ENCODE measurements at places on chromosomes 3 and 15.

DNA sequence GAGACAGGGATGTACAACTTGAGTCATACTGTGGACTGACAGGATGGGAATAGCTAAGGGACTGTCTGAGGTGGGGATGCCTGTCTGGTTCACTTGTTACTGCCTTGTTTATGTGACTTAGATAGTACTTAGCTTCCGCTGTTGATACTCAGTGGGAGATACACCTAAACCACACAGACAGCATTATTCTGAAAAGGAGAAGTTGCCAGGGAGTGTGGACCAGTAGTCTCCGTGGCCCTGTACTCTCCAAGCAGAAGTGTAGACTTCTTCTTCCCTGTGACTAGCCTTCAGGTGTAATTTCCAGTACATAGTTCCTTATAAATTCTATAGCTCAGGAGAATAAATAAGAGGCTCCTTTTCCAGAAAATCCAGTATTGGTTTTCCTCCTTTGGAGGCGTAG lies 5.1 kb downstream of the HIGD2B start:
- DNase-seq = no peak

DNA sequence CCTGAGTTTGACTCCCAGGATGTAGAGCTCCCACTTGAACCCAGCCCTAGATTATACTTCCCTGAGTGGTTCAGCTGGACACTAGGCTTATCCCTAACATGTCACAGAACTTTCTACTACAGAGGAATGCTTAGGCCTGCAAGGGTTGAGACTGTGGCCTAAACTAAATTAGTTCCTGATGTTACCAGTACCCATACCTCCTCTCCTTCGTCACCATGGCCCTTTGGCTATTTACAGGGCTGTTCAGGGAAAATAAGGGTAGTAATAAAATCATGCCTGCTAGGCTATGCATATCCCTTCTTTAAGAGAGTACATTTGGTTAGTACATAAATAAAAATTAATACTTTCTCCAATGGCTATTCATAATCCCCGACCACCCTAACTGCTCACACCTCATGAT lies 356.4 kb upstream of the RASGRP1 start:
- no peak for DNase-seq

GRCh38 chr3:174365796-174366195 lies 493.3 kb upstream of the NAALADL2 start:
- DNase-seq = no peak

DNA sequence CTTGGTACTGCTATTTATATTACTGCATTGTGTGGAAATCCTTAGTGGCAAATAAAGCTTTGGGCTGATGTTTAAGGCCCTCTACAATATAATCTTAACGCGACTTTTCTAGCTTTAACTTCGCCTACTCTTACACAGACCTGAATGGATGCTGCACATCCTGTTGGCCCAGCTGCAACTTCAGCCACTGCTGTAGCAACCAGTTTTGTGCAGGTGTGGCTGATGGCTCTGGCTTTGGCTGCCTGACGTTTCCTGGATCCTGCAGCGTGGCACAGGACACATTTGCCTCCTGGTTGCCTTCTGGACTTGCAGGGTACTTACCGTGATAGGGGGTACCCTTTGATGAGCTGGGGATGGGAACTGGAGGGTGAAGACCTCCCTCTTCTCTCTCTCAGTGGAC lies 20.2 kb upstream of the ERICH6 start:
- DNase-seq = no peak

- DNase-seq = peak; percentile 44
Measured at GRCh38 chr3:196073255-196073753, 8.6 kb downstream of the TFRC start.

DNA sequence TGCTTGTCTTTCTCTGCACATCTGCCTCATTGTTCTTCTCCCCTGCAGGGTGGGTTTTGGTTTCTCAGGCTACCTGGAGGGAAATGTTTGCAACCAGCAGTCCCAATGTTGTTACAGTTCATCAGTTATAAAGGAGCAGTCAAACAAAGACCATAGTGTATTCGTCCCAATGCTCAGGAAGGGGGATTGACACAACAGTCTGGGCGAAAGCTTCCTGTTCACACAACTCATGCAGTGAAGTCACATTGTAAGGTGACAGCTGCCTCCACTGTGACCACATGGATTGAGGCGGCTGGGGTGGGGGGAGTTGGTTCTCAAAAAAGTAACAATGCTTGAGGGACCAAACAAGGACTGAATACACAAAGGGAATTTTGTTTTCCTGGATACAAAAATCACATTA lies 28.8 kb upstream of the TF start:
- DNase-seq = no peak

DNA sequence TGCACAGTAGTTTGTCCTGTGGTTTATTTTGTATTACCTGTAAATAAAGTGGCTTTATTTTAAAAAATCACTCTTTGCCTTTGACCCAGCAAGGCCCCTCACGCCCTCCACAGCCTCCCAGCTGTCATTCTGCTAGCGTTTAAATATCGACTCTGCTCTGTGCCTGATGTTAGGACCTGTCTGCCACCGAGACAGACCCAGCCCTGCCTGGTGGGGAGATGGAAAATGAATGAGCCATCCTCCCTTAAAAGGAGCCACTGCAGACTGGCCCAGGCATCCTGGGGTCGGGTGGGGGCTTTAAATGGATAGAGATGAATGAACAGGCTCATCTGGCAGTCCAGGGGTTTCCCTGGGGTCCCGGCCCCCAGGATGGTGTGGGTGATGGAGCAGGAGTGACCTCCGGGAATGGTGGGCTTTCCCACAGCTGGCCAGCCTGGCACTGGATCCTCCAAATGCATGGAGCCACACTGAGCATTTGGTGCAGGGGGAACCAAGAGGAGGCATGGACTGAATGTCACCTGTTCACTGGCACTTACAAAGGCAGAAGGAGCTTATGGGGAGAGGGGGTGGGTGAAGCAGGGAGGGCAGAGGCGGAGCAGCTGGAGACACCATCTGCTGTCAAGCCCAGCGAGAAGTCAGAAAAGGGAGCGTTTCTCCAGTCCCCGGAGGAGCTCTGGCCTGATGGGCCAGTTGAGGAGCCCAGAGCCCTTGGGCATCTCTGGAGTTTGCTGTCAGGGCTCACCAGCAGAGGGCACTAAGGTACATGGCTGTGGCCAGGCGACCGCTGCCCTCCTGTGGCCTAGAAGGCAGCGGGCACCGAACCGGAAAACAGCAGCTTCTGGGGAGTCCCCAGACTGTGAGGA lies 11.9 kb downstream of the GRM2 start:
- DNase-seq = peak; percentile 67

- no peak for DNase-seq
Measured at GRCh38 chr3:71433631-71434030, 149.9 kb downstream of the FOXP1 start.

GRCh38 chr15:35603856-35604255 lies 57.9 kb upstream of the DPH6 start:
- no peak for DNase-seq

GRCh38 chr3:64848822-64849221 lies 161.0 kb upstream of the ADAMTS9 start:
- no peak for DNase-seq

DNA sequence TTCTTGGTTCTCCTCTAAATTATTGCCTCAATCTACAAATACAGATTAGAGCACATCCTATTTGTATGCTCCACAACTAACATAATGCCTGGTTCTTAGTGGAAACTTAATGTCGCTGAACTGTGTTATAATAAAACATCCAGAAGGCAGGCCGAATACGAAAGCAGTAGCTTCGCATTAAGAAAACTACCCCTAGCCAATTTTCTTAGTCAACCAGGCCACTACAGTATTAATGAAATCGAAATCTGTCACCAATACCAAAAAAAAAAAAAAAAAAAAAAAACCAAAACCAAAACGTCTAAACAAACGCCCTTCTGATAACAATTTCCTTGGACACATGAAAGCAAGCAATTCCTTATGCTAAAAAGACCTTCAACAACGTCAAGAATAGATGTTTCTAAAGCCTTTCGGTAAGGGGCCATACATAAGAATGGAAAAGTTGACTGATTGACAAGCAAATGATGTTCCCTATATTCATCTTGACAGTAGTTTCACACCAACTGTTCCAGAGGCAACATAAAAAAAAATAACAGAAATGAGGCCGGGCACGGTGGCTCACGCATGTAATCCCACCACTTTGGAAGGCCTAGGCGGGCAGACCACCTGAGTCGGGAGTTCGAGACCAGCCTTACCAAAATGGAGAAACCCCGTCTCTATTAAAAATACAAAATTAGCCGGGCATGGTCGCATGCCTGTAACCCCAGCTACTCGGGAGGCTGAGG lies 1.3 kb downstream of the DENND6A start:
- no peak for DNase-seq

DNA sequence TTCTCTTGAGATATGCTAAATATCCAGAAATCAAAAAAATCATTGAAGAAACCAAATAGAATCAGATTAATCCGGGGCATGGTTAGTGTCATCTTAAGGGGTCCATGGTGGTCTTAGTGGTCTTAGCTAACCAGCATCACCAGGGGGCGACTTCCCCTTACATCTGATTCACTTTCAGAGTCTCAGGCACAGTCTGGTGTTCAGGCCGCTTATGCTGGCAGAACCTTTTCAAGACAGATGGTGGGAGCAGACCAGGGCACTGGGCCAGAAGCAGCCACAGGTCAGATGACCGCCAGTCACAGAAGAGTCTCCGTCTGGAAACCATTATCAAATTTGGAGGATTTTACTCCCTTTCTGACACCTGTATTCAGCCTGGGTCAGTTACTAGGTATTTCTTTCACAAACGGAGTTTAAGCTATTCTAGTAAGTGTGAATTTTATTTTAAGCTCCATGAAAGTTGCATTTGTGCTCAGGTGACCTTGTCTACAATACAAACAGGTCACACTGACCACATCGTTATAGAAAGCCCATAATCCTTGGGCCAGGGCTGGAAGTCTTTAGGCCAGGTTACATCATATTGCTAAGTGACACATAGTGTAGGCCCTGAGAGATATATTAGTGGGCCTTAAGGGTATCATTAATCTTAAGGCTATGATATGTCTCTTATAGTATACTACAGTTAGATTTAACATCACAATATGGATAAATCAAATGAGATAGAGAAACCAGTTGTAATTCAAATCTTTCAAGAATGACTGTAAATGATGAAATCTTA lies 365.5 kb downstream of the GBE1 start:
- no peak for DNase-seq

GRCh38 chr3:179750720-179751328 lies 98.0 kb downstream of the USP13 start:
- DNase-seq = no peak

DNA sequence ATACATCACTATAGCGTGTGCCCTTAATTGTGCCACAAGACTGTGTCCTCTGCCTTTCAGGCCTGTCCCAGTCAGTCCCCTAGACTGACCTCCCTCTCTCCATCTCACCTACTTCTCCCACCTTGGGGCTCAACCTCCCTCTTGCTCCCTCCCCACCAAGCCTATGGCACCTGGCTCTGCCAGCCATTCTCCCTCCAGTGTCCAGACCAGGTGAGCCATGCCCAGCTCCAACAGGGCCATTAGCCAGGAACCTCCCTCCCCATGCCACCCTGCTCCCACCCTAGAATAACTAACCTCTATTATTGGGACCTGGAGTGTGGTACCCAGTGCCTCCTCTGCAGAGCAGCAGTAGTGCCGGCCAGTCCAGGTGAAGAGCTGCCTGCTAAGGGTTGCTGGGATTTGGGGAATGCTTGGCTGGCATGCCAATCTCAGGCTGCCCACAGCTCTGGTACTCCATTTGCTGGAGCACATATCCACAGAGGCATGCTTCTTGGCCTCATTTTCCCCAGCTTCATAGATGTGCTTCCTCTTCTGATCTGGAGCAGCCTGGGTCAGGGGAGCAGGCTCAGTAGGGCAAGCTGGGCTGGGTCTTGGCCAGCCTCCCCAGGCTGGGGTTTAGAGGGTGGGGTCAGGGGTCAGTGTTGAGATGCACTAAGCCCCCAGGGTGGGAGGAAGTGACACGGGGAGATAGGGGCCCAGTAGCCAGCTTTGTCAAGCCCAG lies 38.8 kb downstream of the SAXO2 start:
- DNase-seq = no peak

DNA sequence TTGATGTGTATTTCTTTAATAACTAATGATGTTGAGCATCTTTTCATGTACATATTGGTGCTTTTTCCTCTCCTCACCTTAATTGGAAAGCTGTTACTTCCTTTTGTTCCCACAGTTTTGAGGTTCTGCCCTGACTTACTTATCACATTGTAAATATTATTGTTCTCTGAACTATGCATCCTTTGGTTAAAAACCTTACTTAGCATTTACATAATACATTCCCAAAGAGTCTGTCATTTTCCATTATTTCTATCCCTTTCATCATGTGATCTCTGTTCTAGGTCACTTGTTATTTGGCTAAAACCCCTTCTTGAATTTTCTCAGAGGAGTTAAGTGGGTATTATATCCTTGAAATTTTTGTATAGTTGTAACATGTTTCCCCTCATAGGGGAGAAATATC lies 33.0 kb downstream of the SLC12A6 start:
- no peak for DNase-seq

DNA sequence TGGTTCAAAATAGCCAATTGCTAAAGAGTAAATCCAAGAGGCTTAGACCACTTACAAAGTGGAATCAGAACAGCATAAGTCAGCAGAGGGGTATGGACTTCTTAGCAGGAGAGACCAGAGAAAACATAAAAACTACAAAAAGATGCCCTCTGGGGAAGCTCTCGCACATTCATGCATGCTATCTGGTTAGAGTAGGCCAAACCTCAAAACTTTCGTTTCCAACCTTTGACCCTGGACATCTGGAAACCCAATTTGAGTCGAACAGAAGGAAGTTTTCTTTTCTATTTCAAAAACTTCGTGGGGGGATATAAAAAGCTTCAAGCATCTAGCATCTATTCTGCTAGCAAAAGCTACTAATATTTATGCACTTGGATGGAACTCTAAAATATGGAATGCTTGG lies 523.9 kb upstream of the AGTR1 start:
- no peak for DNase-seq

DNA sequence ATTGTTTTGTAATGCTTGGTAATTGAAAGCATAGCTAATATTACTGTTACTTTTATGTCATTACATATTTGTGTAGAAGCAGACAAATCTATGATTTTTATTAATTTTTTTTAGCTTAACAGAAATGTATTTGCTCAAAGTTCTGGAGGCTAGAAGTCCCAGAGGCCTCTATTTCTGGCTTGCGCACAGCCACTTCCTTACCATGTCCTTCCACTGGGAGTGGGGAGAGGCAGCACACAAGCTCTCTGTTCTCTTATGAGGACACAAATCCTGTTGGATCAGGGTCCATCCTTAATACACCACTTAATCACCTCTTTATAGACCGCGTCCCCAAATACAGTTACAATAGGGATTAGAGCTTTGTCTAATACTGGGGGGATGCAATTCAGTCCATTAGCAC lies 1061.4 kb downstream of the OTOL1 start:
- no peak for DNase-seq

- no peak for DNase-seq
Measured at GRCh38 chr15:34047893-34048775, 9.1 kb upstream of the AVEN start.

GRCh38 chr3:42605546-42606173 lies 5.2 kb downstream of the NKTR start:
- DNase-seq = no peak

All from GM12892 (cell line).